Activated CD4-positive, alpha-beta T cell treated with anti-CD3 and anti-CD28 coated beads, Interleukin-2, amount 50 U/mL, for 1 hour (primary cell): ENCODE measurements at places on chromosomes 6 and 20.

- DNase-seq: no peak
These were observed at the start of gene CNR1 for GRCh38 chr6:88165844-88166492. CNR1 (minus strand) TSS chr6:88166347; CDS start chr6:88145274, 21,073 bp downstream.

- DNase-seq: no peak
These were observed 1.2 kb downstream of the MYH7B start for GRCh38 chr20:34956751-34957472.

DNA sequence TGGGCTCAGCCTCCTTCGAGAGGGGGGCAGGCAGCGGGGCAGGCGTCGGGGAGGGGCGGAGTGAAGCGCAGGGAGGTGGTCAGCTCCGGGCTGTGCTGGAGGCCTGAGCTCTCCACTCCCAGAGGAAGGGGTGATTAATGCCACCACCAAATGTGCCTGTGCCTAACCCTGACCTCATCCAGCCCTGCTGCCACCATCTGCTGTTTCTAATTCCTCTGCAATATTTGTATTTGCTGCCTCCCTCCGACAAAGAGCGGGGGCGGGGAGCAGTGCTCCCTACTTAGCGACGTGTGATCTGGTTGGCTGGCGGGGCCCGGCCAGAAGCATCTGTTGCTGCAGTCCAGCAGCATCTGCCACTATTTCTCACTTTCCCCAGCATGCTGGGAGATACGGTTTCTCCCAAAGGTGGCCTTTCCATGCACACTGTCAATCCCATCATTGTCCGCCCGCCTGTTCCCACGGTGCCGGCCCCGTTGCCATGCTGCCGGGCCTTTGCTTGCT is 47.0 kb downstream of the DLL1 start:
- DNase-seq: no peak

DNA sequence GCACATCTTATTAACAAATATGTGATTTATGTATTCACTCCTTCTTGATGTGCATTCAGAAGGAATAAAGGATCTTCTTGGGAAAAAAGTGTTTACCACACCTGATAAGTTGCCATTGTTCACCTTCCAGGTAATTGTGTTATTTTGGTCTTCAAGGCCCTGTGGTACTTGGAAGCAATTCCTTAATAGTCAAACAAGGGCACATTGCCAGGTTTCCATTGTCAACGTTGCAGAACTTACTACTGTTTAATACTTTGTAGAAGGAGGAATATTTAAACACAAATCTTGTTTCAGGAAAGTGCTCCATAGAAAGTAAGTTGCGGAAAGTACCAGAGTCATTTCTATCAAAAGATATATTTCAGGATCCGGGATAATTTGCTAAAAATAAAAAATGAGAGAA is 129.5 kb upstream of the SGK1 start:
- no peak for DNase-seq

- peak; percentile 26 for DNase-seq
These were observed 1.9 kb downstream of the L3MBTL3 start for GRCh38 chr6:130020073-130020906.

DNA sequence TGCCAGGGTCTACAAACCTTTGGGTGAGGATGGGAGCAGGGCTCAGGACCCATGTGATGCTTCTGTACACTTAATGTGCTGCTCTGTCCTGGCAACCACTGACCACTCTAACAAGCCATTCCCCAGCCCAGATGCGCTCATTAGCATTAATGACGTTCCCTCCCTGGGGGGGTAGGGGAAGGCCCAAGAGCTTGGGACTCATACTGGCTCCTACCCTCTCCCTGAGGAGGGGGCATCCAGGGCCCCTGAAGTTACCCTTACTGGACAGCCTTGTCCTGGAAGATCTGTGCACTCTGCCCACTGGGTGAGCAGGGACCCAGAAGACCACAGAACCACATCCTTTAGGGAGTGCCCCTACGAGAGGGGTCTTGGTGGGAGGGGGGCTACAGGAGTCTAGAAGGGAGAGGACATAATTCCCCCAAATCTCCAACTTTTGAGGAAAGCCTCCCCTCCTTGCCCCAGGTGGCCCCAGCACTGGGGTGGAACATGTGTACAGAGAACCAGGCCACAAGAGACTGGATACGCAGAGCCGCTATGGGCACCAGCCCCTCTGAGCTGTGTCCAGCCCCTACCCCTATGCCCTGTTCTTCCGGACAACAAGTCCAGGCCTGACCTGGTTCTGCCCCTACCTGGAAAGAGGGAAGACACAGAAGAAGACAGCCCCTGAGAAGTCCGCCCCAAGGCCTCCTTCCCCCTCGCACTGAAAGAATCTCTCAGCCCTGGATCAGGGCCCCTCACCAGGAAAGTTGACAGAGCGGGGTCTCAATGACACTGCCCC is 1.4 kb downstream of the TEAD3 start:
- no peak for DNase-seq

GRCh38 chr6:93886416-93886815 is 467.1 kb upstream of the EPHA7 start:
- no peak for DNase-seq

DNA sequence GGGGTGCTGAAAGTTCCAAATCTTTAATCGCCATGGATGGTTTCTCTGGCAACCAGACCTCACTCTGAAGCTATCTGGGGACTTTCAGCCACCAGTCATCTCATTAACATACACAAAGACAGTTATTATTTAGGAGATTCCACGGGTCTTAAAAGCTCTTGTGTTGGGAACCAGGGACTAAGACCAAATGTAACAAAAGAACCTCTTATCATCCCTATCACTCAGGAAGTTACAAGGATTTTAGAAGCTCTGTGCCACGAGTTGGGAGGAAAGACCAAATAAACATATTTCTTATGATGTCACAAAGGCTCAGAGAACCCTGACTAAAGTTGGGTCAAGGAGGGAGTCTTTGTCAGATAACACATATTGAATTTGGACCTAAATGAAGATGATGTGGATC is 17.7 kb downstream of the GPX6 start:
- DNase-seq: no peak

DNA sequence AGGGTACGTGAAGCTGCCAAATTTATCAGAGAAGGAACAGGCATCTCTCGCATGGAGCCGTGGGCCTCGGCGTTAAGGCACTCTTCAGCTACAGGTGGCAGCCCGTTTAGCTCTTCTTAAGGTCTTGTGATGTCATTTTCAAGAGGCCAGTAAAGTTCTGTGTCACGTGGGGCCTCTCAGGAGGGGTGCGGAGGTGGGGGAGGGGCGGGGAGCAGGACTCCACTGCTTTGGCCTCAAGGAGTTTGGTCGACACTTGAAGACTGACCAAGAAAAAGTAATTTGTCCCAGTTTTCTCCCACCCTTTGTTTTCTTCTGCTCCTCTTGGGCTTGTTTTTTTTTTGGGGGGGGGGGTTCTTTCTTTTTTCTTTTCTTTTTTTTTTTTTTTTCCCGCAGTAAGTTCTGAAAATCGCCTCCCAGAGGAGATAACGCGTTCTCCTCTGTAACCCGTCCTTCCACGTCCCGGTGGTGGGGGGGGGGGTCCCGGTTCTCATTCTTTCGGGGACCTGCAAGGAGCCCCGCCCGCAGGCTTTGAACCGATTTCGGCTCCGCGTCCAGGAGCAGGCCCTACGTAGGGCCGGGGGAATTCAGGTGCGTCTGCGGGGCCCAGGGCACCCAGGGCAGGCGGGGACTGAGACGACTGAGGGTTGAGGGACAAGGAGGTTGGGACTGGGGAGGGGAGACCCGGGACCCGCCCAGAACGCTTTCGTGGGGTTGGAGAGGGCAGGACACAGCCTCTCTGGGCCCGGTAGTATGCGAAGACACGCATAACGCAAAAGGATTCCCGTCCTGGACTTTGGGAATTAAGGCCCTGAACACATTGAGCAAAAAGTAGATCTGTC is 26.0 kb downstream of the GPX6 start:
- peak; percentile 17 for DNase-seq

DNA sequence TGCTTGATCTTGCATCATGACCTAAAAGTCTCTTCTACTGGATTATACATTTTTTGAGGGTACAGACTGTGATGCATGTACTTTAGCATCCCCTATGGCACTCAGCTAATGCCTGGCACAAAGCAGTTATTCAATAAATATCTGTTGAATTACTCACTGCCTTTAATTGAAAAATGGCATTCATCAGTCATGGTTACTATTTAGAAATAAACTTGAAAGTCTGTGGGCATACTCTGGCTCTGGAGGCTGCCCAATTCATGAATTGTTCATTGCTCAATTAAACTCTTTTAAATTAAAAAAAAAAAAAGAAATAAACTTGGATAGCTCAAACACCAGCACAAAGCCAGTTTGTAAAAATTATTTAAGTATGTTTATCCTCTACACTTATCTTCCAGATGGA is 40.0 kb downstream of the HEBP2 start:
- no peak for DNase-seq

- no peak for DNase-seq
These were observed 27.5 kb upstream of the ADGRF4 start for GRCh38 chr6:47670851-47671250.

GRCh38 chr6:89311853-89312531 is 3.1 kb downstream of the GABRR2 start:
- no peak for DNase-seq

- DNase-seq: no peak
These were observed 10.2 kb downstream of the SLC22A1 start for GRCh38 chr6:160131636-160132296.

DNA sequence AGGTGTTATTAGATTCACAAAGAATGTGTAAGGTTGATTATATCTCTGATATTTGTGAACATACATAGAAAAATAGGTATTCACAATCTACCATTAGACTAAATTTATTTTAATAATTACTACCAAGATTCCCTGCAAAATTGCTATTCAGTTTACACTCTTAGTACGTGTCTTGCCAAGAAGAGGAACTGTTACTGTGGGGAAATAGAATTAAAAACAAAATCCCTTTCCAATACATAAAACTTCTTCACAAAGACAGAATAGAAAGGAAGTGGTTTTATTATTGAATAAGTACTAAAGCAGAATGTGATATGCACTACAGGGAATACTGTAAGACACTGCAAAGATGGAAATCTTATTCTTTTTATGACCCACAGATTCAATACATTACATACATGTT is 17.0 kb downstream of the RAB32 start:
- DNase-seq: no peak

- DNase-seq: no peak
These were observed 4.1 kb downstream of the NKX2-2 start for GRCh38 chr20:21509597-21510371.

DNA sequence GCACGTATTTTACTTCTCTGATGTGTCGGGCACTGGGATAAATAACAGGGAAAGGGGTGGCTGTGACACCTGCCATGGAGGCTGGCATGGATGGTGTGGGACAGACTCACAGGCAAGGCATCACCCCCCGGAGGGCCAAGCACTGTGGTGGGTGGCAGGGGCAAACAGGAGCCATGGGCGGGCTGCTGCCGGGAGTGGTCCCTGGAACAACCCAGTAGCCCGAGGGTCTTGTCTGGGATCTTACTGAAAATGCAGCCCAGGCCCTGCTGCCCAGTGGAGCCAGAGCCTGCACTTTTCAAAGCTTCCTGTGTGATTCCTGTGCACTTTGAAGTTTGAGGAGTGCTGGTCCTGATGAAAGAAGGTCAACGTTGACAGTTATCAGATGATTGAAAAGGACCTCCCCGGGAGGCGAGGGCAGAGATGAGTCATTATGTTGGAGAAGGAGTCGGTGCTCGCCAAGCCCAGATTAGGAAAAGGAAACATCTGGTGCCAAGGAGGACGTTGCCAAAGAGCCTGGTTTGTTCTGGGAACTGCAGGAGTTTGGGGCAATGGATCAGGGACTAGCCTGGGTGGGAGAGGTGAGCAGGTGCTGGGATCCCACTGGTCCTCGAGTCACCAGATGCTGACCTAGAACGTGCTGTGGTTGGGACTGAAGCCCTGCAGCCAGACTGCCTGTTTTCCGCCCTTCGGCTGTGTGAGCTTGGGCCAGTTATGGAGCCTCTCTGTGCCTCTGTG is 130.0 kb upstream of the GGTLC1 start:
- DNase-seq: no peak

- no peak for DNase-seq
These were observed 26.3 kb upstream of the FAM50B start for GRCh38 chr6:3822747-3823445.

DNA sequence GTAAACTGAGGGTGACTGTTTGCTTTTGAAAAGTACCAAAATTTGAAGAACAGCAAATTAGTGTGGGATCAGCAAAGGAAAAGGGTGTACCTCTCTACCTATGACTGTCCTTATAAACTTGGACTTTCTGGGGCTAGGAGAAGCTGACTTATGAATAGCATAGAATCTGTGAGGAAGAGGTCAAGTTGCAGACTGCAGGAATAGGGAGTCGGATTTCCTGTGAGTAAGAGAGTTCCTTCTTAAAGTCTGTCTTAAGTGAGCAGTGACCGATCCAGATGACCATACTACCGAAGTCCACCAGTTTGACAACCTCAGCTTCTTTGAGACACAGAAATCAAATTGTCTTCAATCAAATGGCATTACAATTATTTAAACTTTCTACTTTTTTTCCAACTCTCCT is 708.7 kb downstream of the UTRN start:
- no peak for DNase-seq

DNA sequence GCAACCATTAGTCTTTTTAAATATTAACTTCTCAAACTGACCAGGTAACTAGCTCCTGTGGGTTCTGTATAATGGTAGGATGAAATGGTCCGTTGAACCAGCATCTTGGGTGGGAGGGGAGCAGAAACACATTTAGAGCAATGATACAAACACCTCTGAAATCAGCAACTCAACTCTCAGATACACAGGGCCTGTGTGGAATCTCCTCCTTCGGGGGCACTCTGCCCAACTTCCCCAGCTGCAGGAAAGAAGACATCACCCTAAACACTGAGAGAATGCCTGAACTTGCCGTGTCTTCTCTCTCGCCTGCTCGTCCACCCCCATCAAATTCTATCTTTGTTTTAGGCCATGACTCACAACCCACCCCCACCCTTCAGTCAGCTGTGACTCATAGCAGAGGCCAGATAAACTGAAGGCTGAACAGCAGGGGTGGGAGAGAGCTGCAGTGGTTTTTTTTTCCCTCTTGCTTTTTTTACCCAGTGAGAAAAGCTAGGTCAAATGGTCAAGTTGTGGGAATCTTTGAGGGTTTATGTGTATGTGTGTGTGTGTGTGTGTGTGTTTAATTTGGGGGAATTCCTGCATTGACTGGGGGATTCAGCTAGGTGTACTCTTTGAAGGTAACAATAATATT is 593.4 kb upstream of the JAG1 start:
- no peak for DNase-seq

- no peak for DNase-seq
These were observed 225.7 kb downstream of the HAO1 start for GRCh38 chr20:7714549-7714948.

DNA sequence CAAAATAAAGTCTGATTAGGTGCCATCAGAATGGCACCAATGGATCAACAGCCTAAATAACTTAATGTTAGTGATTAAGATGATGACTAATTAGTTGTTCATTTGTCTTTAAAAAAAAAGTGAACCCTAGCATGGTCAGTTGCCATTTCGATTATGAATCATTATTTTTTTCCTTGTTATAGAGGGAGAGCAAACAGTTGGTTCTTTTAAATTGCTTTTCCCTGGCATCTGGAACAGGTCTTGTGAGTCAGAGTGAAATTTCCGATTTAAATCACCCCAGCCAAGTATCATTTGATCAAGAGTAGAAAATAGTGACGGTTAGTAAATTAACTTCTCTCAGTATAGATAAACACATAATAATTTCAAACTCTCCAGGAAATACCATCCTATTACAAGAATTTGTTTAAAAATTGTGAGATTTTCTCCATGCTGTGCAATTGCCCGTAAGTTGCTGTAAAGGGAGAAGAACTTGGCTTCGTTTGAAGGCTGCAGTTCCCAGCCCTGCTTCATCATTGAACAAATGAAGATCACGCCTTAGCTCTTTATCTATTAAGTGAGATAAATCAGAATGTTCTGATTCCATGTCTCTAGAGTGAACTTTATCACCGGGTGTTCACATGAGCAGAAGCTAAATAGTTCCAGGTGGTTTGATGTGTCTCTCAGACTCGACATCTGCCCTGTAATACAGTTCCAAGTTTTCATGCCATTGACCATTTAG is 741.3 kb downstream of the DOK5 start:
- no peak for DNase-seq
